ENCODE measurements at places on chromosomes 6 and 20. TPM values are rescaled to one million over a fixed set of nuclear protein-coding genes. Genes with fewer than 3 reads are reported as not detected.
A peak's percentile ranks its signal among the peaks of the same experiment; 100 is the strongest.

- H3K27ac ChIP-seq: no peak overlapping the region
- no peak overlapping the region for H3K4me3 ChIP-seq
- H3K27me3 ChIP-seq: no peaks in the 10 kb centered on the region
- no peaks in the 10 kb centered on the region for H3K36me3 ChIP-seq
Observed at GRCh38 chr6:85747093-85747492, 104.4 kb upstream of the SYNCRIP start.

GRCh38 chr6:82507112-82507511, 143.5 kb downstream of the TPBG start:
- no peak overlapping the region for H3K27ac ChIP-seq
- no peaks in the 10 kb centered on the region for H3K27me3 ChIP-seq
- H3K4me3 ChIP-seq: no peak overlapping the region

Gene NRSN1
- not detected for total RNA-seq

- H3K4me3 ChIP-seq: no peak overlapping the region
- H3K27ac ChIP-seq: peak overlapping the region; percentile 47
- H3K36me3 ChIP-seq: no peaks in the 10 kb centered on the region
- H3K4me1 ChIP-seq: peaks cover 58% of the 10 kb centered on the region
- DNase-seq: no peak
Observed at GRCh38 chr6:34350137-34350933, 42.1 kb downstream of the NUDT3 start.

DNA sequence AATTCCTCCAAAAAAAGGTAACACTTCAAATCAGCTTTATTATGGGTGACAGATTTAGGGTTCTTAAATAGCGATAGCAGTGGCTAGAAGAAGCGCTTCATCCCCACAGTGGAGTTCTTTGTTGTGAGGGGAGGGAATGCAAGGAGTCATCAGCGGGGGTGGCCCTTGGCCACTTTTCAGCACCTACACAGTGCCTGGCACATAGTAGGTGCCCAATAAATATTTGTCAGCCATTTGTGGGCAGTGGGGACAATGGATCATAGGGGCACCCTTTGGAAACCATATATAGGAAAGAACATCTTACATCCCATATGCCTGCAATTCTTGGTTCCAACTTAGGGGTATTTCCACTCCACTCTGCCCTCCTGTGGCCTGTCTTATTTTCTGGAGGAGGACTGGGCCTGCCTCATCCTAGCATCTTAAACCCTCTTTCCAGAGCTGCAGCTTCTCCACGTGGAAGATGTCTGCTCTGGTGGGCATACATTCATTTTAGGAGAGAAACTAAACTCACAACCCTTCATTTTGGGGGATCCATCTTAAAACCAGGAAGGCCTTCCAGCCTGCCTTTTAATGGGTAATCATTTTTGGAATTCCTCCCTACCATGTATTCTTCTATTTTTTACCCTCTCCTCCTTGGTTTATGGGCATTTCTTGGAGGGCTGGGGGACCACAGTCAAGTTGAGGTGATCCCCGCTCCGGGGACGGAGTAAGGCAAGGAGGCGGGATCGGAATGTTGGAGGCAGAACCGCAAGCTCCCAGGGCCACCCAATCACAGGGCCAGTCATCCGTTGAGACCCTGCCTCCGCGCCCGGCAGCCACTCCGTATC, 2.6 kb upstream of the GPSM3 start:
- peak overlapping the region; percentile 63 for H3K4me3 ChIP-seq
- DNase-seq: no peak
- peaks cover 30% of the 10 kb centered on the region for H3K4me1 ChIP-seq
- H3K27me3 ChIP-seq: no peaks in the 10 kb centered on the region
- no peaks in the 10 kb centered on the region for H3K36me3 ChIP-seq
